Fibroblast of the conjunctiva (primary cell): ENCODE measurements at places on chromosomes 7 and 10.

- DNase-seq: no peak
Observed at GRCh38 chr7:14085901-14086300, 96.4 kb upstream of the ETV1 start.

DNA sequence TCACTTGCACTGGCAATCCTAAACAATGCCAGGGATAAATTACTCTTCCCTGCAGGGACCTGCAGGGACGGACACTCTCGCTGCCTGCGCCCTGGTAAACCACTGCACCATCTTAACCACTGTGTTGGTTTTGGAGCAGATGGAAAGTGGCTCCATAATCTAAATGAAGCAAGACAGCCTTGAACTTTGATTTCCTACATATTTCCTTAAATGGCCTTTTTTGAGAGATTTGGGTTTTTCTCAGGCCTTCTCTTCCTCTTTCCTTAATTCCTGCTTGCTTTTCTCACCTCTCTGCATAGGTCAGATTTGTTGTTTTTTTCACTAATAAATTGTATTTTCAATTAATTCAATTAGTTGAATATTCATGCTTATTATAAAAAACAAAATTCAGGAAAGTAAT, 2.8 kb downstream of the PILRA start:
- no peak for DNase-seq

DNA sequence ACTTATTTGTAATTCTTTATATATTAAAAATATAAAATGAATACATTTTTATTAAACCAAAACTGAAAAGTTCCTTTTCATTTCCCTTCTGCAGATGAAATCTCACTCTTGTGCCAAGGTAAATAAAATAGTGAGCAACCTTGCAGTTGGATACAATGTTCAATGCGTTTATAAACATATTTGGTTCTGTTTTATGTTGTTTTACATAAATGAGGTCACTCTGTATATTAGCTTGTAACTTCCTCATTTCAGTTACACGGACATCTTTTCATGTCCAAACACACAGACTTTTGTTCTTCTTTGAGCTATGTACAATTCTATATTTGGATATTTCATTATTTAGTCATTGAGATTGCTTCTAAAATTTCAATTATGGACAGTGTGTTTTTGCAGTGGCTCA, 107.7 kb downstream of the BBS9 start:
- DNase-seq: no peak

DNA sequence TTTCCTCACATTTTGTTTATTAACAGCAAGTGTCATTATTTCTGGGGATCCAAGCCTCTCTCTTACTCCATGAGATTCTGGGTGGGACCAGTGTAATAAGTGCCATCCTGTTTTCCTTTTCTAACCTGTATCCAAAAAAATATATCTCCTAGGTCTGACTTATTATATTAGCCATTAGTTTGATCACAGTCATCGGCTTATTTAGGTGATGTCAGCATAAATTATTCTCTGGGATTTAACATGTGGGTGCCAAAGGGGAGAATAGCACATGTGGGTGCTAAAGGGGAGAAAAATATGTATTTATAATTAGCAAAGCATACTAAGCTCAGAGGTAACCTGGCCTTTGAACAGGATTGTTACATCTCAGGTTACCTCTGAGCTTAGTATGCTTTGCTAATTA, 293.8 kb upstream of the SEMA3D start:
- DNase-seq: no peak

DNA sequence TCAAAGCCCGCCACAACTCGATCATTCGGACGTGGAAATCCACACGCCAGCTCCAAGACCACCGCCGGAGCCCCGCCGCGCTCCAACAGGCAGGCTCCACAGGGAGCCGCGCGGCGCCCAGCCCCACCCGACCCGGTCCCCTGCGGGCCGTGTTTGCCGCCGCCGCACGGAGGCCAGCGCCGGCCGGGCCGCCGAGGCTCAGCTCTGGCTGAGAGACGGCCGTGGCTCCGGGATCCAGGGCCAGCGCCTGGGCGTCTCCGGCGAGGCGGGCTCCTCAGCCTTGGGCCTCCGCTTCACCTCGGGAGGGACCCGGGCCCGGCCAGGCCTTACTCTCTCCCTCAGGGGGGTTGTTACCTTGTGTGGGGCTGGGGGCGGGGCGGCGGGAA, 333 bp downstream of the SMNDC1 start:
- DNase-seq: no peak

- no peak for DNase-seq
Observed at GRCh38 chr7:45237788-45238461, 80.3 kb downstream of the RAMP3 start.

DNA sequence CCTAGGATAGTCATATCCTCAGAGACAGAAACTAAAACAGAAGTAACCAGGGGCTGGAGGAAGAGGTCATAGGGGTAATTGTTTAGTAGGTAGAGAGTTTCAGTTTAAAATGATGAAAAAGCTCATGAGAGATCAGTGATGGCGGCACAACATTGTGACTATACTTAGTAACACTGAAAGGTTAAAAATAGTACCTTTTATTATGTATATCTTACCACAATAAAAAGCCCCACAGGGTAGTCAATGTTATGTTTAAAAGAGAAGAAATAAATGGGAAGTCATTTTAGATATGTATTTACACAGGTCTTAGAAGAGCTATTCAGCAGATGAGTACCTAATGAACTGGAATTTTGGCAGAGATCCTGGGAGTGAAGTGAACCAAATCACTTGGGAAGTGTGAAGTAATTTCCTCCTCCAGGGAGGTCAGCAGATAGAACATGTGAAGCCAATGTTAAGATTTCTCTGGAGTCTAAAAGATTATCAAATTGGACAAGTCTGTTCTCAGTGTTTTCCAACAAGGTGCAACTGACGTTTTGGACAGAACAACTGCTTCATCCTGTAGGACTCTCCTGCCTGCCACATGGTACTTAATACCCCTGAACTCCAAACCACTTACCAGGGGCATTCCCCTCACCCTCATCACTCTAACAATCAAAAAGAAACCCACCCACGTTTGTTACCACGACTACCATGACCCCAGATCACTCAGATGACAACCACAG, 6.4 kb downstream of the CDCA7L start:
- DNase-seq: no peak

- no peak for DNase-seq
Observed at GRCh38 chr10:78957471-78958039, 111.2 kb upstream of the ZMIZ1 start.

DNA sequence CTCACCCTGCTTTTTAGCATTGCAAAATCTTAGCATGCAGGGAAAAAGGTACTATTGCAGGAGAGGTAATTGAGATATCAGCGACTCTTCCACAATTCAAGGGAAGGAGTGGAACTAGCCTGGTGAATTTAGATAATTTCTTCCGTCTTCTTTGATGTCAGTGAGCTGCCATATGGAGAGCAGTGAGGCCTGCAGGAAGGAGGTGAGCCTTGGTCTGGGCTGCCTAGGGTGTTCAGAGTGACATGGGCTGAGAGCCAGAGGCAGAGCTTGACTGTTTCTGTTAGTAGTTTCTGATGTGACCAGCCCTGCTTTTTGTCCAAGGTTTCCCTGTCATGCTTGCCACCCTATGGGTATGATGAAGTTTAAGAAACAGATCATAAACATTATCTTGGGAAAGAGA, 28.6 kb downstream of the KAT6B start:
- DNase-seq: no peak

- no peak for DNase-seq
Observed at GRCh38 chr10:121240556-121240955, 357.7 kb downstream of the FGFR2 start.

- DNase-seq: no peak
Observed at GRCh38 chr7:115249080-115249479, 327.2 kb downstream of the MDFIC start.

- no peak for DNase-seq
Observed at GRCh38 chr7:28161331-28161730, 19.3 kb downstream of the JAZF1 start.

DNA sequence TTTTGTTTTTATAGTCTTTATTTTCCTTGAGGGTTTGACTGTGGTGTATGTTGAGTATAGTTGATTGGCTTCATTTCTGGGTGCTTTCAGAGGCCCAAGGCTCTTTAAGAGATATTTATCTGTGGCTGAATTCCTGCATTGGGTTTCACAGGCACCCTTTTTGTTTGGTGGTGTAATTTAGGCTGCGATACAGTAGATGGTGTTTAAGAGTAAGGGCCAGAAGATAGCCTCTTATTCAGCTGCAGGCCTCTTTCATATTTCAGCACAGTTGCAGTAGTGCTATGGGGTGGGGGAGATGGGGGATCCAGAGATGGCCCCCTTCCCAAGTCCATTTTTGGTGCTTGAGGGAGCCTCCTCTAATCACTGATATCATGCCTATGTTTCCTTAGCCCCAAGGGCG, 69.7 kb downstream of the MGAM2 start:
- no peak for DNase-seq

DNA sequence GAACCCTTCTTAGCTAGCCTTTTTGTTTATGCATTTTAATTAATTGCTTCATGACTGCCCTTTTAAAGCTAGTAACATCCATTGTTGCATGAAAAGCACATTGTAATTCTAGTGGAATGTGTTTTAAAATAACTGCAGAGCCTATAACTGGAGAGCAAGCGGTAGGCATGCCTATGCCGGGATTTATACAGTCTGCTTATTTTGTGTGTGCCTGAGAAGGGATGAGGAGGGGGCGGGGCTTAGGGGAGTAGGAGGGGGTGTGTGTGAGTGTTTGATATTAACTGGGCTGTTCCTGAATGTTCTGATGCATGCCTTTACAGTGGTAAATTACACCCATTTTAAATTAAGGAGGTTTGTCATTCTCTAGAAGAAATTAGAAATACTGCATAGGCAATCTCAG, 208.1 kb downstream of the TCF7L2 start:
- no peak for DNase-seq

DNA sequence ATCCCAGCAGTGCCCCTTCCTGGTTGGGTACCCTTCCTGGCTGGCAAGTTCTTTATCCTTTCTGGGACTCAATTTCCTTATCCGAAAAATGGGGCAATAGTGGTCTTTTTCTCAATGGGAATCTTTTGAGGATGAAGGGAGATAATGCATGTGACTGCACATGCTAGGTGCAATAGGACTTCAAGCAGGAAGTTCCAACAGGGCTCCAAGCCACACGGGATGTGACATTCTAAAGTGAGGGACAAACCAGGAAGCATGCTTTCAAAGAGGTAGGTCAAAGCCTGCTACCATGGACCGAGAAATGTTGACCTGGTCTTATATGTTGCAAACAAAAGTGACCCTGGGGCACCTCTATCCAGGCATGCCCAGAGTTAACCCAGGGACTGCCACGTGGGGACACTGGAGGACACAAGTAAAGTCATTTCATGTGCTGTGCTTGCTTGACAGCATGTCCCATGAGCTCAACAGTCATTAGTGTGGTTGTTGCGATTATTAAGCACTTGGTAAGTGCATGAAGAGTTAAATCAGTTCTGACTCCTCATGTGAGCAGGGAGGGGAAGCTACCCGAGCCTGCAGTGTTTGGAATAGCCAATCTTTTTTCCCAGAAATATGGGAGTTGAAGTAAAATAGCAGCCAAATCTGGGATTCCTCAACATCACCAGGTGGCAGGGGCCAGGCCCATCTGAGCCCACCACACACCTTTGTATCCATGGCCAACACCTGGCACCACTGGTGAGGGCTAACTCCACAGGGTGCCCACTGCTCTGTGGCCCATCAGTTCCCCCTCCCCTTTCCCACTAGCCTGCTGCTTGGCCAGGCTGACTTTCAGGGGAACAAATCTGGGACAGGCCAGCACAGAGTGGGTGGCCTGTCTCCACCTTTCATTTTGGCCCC, 5.7 kb downstream of the ARHGAP22 start:
- DNase-seq: no peak

GRCh38 chr7:7554649-7555575, 11.8 kb upstream of the MIOS start:
- DNase-seq: no peak
